Activated naive CD8-positive, alpha-beta T cell treated with anti-CD3 and anti-CD28 coated beads, Interleukin-2, amount 50 U/mL, for 16 hours (primary cell): ENCODE measurements at places on chromosomes 6 and 20.

GRCh38 chr6:128491100-128491581, 29.3 kb downstream of the PTPRK start:
- no peak for DNase-seq

DNA sequence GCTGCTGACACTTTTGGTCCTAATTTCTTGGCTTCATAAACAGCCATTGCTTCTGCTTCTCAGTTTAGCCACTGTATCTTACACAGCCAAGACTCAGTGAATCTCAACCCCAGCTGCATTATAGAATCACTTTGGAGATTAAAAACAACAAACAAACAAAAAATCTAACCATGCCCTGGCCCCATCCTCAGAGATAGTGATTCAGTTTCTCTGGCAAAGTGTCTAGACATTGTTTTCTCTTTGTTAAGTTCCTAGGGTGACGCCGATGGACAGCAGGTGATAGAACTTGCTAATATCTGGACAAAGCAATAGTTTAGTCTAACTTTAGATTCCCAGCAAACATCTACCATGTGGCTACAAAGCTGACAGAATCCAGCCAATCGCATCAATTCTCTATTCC, 2.9 kb downstream of the ADGRF5 start:
- DNase-seq = no peak

- no peak for DNase-seq
Measured at GRCh38 chr20:20209684-20210083, 157.4 kb downstream of the CFAP61 start.

- DNase-seq = no peak
Measured at GRCh38 chr6:41547799-41548097, 1.6 kb downstream of the FOXP4 start.

DNA sequence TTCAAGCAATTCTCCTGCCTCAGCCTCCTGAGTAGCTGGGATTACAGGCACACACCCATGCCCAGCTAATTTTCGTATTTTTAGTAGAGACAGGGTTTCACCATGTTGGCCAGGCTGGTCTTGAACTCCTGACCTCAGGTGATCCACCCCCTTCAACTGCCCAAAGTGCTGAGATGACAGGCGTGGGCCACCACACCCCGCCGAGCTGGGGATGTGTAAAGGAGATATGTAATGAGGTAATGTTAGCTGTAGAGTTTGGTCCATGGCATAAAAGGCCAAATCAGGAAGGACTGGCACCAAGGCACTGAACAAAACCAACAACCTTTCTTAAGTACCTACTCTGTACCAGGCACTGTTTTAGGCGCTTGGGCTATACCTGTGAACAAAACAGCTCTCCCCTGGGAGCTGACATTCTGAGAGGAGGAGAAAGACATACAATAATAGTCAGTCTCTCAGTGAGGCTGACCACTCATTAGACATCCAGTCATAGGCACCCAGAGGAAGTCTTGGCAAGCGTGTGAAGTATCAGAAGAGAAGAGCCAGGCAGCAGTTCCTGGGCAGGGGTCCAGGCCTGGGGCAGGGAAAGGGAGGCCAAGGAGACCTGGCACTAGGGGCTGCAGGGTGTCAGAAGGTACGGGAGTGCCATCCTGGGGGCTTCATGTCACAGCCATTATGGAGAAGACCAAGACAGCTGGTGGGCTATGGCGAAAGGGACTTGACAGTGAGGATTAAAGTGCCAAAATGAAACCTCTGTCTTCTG, 164.8 kb upstream of the DTNBP1 start:
- no peak for DNase-seq

GRCh38 chr6:107114926-107115694, at the start of gene BEND3:
Gene BEND3 (minus strand): TSS chr6:107115515. CDS start chr6:107099285, 16,230 bp downstream.
- DNase-seq = no peak

DNA sequence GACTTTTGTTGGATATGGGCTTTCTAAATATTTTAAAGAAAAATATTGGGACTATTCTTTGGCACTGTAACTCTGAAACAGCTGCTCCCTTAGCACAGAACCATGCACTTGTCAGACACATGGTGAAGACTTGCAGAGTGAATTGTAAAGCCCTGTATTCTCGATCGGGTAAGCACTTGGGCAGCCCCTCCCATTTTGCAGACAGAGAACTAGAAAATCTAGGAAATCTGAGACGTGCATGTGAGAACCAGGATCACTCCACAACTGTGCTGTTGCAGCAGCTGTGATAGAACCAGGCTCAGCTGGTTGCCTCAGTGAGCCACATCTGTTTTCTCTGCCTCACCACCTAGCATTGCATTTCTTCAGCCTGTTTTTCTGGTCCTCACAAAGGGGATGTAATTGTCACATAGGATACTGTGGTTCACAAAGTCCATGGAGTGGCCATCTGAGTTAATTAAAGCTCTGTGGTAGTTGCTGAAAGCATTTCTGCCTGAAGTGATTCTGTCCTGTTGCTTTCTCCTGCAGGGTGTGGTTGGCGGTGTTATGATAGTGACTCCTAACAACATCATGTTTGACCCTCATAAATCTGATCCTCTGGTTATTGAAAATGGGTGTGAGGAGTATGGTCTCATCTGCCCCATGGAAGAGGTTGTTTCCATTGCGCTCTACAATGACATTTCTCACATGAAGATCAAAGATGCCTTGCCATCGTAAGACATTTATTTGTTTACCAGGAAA, 71.8 kb upstream of the HINT3 start:
- no peak for DNase-seq

GRCh38 chr6:77040568-77041195, 422.6 kb downstream of the HTR1B start:
- no peak for DNase-seq

DNA sequence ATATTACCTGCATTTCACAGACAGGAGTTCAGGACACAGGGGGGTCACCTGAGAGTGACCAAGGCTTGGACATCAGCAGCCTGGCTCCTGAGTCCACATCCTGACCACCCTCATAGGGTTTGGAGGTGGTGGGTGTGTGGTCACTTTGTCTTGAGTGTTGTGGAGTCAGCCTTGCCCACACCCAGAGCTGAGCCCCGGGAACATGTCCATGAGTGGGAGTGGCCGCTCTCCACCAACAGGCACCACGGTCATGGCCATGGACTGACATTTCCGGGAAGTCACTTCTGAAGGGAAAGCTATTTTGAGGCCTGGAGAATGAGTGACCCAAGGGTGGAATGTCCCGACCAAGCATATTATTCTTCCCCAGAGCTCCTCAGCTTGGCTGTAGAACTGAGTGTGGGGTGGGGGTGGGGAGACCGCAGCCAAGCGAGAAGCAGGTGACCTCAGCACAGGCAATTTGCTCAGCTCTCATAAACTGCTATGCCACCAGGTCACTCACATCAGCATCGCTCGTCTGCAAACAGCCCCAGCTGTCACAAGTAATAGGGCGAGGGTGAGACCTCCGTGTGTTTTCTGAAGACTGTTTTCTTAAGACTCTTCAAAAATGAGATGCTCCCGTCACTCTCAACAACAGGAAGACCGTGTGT, 348.6 kb upstream of the CDH4 start:
- no peak for DNase-seq

GRCh38 chr20:59818911-59819310, 114.5 kb downstream of the SYCP2 start:
- DNase-seq = no peak

DNA sequence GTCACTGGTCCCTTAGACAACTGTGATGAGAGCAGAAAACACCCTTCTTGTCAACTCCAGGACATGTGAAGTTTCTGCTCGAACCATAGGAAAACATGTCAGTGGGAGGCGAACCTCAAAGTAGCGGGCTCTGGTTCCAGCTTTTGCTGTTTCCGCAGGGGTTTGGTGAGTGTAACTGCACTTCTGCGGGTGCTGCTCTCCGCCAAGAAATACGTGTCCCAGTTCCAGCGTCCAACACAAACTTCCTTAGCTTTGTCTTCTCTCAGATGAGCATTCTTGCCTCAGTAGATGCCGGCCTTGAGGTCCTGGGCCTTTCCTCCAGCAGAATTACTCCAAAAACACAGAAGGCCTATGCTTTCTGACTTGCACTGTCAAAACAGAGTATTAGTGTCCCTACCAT, 156.3 kb downstream of the FNDC1 start:
- no peak for DNase-seq

- DNase-seq = no peak
Measured at GRCh38 chr20:52457826-52458225, 266.2 kb upstream of the ZFP64 start.

DNA sequence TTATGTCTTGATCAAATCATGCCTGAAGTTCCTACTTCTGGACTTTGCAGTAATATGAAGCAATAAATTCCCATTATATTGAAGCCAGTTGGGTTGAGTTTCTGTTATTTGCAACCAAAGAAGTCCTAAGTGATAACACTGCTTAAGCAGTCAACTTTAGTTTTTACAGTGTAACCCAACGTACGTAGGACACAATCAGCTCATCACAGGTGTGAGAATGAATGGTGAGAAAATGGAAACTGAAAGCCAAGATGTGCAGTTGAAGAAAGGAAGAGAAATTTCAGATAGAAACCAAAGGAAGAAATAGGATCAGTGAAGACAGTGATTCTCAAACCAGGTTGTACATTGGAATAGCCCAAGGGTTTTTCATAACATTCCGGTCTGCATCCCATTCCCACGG, 211.4 kb upstream of the ZFP64 start:
- DNase-seq = no peak

GRCh38 chr6:26222571-26222970, 135.3 kb downstream of the HFE start:
- DNase-seq = no peak

- no peak for DNase-seq
Measured at GRCh38 chr6:22205266-22205665, 91.6 kb downstream of the PRL start.

DNA sequence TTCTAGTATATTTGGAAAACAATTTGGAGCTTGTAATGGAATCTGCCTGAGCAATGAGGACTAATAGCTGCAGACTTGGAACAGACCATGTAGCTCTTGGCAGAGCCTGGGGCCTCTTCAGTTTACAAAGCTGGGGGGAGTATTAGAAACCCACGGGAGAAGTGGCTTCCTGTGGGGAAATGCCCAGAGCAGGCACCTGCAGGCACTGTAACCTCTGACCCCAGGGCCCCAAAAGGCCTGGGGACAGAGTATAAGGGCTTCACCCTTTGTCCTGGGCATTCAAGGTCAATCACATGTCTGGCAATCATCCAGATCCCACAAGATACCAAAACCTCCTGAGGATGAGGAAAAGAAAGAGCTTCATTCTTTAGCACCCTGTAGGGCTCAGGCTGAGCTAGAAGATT, 19.4 kb downstream of the PKIG start:
- no peak for DNase-seq

DNA sequence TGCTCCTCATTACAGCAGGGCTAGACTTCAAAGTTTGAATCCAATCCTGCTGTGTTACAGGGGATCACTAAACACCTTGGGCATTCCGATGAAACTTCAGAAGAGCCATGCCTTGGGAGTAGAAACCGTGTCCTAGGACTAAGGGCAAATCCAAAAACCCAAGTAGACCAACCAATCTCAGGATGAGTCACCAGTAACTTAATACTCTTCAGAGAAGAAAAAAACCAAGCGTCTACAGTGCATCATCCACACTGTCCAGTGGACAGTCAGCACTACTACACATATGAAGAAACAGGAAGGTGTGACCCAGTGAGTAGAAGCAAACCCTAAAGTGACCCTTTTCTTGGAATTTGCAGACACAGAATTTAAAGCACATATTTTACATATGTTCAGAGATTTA, 39.5 kb upstream of the VAPB start:
- no peak for DNase-seq

- no peak for DNase-seq
Measured at GRCh38 chr20:9616455-9616805, 102.0 kb downstream of the LAMP5 start.

DNA sequence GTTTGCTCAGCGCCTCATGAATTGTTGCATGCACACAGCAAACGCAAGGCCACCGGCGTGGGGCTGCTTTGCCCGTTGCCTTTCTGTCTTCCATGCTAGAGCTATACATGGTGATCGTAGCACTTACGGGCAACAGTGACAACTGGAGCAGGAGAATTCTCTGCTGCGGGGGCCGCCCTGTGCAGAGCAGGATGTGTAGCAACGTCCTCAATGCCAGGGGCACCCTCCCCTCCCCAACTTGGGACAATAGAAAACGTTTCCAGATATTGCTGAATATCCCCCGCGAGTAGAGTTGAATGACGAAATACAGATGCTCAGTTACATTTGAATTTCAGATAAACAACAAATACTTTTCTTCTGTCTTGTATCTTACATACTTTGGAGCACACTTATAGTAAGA, 198.7 kb downstream of the TFAP2C start:
- no peak for DNase-seq

GRCh38 chr6:157521362-157522335, 140.7 kb downstream of the ZDHHC14 start:
- DNase-seq = no peak

- no peak for DNase-seq
Measured at GRCh38 chr20:63846128-63846771, 15.0 kb upstream of the ABHD16B start.

DNA sequence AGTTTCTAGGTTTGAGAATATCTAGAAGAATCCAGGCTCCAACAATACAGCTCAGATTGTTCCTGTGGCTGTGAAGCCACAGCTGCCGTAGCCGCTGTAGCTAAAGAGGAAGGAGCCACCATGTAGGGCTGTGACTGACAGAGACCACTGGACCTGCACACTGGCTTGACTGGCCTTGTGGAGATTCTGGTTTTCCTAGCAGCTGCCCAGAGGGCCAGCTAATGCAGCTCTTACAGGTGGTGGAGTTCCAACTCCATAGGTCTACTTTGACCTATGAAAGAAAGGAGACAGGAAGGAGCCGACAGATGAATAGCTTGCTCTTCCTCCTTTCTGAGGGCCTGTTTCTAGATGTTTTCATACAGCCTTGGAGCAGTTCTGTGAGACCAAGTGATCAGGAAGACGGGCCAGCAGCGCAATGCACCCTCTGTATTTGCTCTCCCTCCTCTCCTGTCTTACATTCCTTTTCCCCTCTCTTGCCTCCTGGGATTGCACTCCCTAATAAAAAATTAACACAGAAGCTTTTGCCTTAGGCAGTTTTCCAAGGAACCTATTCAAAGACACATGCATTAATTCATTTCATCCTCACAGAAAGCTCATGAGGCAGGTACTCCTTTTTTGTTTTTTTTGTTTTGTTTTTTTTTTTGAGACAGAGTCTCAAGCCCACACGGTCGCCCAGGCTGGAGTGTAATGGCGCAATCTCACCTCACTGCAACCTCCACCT, 51.8 kb upstream of the MYB start:
- no peak for DNase-seq
